Stimulated activated CD4-positive, alpha-beta T cell treated with anti-CD3 and anti-CD28 coated beads, Interleukin-1b, Interleukin-23, amount 100 ng/mL, for 1 hour (primary cell): ENCODE measurements at places on chromosomes 6 and 20.

DNA sequence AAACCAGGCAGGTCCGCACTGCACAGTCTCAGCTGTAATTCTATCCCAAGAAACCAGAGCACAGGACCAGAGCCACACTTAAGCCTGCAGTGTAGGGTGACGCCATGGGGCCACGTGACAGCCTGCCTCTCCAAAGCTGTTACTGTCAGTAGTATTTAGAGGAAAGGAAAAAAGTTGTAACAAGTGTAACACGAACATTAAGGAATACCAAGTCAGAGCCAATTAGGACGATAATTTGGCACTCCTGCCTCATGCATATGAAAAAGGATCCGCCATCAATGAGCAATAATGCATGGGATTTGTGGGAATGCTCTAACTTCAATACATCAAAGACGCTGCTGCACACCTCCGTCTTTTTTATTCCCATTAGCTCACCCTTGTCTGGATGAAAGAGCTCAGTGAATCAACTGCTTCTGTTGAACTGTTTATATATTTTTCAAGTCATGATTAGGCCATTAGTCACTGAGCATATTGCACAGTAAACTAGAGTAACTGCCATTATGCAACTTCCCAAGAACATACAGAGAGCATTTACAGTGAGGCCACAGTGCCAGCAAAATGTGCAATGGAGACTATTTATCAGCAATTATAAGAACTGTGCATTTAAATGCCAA lies 79.9 kb downstream of the ATXN1 start:
- DNase-seq = no peak

DNA sequence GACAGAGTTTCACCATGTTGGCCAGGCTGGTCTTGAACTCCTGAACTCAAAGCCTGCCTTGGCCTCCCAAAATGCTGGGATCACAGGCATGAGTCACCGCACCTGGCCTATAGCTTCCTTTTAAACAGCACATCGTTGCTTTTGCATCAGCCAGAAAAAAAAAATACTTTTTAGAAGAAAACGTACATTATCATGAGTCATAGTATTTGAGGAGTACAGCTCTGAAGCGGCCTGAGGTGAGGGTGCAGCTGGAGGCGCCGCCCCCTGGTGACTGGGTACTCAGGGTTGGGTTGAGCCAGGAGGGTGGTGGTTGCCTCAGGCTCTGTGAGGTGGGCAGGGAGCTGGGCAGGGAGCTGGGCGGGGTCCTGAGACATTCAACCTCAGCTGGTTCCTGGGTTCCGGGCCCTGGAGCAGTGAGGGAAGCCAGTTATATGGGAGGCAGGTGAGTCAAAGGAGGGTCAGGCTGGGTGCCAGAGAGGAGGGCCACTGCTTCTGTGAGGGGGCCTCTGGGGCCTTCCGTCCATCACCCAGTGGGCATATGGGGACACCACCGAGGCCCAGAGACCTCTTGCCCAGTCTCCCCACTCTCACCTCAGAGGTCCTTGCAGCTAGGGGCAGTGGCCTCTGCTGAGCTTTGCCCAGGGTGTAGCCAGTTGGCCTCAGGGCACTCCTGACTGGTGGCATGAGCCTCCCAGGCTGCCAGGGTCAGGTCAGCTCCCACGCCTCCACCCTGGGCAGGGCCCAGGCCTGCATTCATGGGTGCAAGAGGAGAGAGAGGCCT lies 11.7 kb upstream of the ID1 start:
- no peak for DNase-seq

DNA sequence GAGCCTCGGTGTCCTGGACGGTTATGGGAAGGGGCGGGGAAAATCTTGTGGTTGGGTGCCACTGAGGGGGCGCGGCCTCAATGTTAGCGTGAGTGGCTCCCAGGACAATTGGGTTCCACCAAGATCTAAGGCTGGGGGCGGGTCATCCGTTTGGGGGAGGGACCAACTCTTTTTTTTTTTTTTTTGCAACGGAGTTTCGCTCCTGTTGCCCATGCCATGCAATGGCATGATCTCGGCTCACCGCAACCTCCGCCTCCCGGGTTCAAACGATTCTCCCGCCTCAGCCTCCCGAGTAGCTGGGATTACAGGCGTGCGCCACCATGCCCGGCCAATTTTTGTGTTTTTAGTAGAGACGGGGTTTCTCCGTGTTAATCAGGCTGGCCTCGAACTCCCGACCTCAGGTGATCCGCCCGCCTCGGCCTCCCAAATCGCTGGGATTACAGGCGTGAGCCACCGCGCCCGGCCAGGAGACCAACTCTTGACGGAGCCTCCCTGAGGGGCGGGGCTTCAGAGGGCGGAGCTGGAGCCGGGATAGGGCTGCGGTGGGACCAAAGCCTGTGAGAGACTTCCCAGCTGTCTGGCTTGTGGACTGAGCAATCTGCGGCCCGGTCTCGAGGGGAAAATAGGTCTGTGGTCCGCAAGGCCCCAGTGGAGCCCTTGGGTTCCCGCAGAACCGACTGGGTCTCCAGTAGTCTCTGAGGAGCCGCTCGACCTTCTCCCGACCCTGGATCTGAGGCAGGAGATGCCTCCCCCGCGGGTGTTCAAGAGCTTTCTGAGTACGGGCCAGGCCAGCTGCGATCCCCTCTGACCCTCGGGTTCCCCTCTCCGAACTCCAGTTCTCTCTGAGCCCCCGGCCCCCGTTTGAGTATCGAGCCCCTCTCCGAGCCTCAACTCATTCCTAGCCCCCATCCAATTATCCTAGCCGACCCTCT lies 1.1 kb downstream of the SPAG4 start:
- DNase-seq = no peak

GRCh38 chr6:5968817-5969734 lies 37.6 kb downstream of the NRN1 start:
- DNase-seq = no peak

GRCh38 chr20:59082077-59082740 lies 39.6 kb upstream of the PRELID3B start:
- DNase-seq = no peak

- DNase-seq = no peak
Measured at GRCh38 chr20:10171864-10172751, 46.5 kb upstream of the SNAP25 start.

- no peak for DNase-seq
Measured at GRCh38 chr20:35297155-35297554, 4.9 kb upstream of the FAM83C start.

- no peak for DNase-seq
Measured at GRCh38 chr6:169184419-169184818, 69.2 kb downstream of the THBS2 start.

DNA sequence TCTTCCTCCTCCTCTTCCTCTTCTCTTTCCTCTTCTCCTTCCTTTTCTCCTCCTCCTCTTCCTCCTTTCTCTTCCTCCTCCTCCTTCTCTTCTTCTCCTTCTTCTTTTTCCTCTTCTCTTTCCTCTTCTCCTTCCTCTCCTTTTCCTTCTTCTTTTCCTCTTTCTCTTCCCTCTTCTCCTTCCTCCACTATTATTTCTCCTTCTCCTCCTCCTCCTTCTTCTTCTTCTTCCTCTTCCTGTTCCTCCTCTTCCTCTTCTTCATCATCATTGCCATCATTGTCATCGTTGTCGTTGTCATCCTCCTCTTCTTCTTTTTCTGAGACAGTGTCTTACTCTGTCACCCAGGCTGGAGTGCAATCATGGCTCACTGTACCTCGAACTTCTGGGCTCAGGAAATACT lies 256.3 kb upstream of the SOX4 start:
- no peak for DNase-seq

DNA sequence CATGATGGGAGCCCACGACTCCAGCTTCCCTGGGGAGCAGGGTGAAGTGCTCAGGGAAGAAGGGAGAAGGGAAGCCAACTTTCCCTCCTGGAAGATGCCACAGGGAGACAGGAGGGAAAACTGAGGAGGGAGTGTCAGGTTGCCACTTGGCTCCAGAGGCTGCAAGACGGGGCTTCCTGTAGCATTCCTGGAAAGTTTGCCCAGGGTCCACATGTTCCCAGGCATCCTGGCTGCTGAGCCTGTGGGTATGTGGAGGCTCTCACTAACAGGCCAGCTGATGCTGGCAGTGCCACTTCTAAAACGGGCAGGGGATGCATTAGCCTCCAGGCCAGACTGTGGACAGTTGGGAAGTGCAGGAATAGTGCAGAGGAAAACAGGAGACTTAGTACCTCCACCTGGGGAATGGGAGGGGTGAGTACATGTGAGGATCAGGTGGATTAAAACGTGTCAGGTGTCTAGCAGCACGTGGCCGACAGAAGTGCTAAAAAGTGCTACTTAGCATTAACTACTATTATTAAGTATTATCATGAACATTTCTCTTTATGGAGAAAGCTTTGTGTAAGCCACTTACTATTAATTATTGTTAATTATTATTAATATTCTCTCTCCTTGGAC lies 33.2 kb downstream of the BANF2 start:
- no peak for DNase-seq

DNA sequence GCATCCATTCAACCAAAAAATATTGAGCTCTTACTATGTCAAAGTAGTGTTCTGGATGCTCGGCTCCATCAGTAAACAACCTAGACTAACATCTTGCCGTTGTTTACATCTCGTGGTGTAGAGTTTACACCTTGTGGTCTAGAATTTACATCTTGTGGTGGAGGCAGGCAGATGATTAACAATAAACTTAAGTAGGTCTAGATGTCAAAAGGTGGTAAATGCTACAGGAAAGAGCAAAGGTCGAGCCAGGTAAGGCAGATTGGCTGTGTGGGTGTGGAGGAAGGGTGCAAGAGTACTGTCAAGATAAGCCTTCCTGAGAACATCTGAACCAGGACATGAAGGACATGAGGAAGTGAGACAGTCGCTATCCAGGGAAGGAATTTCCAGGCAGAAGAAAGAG lies 88.4 kb upstream of the ESR1 start:
- DNase-seq = no peak

GRCh38 chr20:25023356-25023755 lies 30.8 kb upstream of the APMAP start:
- DNase-seq = no peak

- DNase-seq = no peak
Measured at GRCh38 chr6:151733680-151734320, 73.7 kb upstream of the ESR1 start.

DNA sequence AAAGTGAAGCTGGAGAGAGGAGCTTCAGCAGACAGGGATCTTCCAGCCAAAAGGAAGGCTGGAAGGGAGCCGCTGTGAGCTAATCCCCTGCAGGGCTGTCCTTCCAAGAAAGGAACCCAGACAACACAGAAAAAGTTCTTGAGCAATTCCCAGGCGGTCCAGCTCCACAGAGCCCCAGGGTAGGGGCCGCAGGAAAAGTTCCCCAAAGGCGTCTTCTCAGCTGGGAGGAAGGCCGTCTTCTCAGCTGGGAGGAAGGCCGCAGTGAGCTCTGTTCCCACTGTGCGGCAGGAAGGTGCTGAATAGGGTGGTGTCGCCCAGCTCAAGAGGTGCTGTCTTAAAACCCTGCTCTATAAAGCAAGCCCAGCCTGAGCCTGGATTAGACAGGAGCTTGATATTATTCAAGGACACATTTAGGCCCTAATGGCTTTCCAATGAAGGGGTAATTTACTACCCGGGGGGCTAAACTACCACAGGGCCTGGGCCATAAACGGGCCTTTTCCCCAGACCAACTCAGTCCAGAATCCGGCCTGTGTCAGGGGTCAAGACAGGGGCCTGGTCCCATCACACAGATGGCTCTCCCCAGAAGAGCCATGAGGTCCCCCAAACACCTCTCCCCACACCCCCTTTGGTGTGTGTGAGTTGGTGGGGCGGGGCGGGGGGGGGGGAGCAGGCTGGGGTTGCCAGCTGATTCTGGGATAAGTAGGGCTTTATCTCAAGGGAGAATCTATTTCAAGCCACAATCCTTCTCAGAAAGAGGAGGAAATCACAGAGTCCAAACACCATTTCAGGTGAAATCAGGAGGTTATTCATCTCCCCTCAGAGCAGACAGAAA lies 103.6 kb downstream of the NOL4L start:
- no peak for DNase-seq

GRCh38 chr6:65799389-65799788 lies 92.4 kb upstream of the EYS start:
- no peak for DNase-seq

DNA sequence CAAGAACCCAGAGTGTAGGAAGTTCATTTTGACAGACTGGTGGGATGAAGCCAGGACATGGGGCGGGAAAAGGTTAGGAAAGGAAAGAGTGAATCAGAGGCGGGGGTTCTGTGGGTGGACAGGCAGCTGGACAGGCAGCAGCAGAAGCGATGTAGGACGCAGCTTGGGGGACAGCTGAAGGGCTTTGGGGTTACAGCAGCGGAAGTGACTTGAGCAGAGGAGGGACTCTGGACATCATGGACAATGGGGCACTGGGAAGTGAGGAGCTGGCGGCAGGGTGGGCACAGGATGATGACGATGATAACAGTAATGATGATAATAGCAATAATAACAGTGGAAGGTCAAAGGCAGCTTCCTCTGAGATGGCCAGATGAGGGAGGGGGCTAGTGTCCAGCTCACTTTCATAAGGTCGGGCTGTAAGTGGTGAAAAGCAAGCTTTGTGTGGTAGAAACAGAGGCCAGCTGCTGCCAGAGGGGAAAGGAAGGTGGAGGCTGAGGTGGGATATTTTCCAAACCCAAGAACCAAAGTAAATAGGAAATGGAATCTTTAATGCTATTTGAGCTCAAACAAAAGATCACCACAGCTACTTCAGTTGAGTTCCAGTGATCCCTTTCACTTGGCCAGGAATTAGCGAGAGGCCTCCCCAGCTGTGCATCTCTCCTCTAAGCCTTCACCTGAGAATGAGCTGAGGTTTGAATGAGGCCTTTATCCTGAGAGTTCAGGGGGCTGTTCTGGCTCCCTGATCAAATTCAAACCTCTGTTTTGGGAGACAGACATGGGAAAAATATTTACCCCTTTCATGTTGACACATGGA lies 433.5 kb downstream of the DHX35 start:
- DNase-seq = no peak

DNA sequence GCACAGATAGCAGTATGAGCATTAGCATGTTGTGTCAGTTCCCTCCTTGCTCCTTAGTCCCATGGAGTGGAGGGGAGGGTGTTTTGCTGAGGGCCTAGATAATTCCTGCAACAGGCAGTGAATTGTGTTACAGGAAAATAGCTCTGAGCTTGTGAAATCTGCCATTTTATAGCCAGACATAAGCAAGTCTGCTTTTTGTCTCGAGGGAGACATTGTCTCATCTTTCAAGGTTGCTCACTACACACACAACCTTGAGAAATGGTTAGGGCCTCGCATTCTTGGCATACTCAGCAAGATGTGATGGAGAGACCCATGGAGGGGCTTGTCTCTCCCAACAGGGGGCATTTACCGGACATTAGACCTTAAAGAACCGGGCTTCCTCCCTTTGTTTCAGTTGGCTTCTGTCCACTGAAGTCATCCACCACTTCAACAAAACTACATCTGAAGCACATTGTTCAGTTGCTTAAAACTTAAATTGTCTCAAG lies 108.0 kb upstream of the FOXO3 start:
- no peak for DNase-seq
